ENCODE measurements at places on chromosomes 5 and 9.

DNA sequence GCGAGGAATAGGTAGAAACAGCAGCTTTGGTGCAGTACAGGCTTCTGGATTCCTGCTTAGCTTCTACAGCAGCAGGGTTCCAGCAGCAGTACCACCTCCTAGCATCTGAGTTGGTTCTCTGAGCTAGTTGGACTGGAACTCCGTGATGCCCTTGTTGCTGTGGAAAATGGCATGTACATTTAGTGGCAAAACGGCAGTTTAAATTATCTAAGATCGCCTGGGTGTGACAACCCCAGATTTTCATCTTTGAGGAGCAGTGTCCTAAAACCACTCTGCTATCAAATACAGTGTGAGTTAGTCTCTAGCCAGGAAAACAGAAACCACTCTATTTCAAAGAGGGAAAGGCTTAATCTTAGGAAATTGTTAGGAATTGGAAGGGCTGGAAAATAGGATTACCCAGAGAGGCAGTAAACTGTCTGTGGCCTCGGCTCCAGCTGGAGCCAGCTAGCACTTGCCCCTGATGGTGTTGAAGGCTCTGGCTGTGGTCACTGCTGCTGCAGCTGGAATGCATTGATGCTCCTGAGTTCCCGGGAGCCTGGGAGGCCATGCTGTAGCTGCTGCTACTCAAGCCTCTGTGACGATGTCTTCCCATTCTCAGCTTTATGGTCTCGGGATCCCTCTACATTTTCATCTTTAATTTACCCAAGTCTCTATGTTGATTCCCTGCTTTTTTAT is 29.4 kb downstream of the RAD23B start:
- DNase-seq, result no peak

GRCh38 chr5:127826011-127826410 is 122.8 kb downstream of the CCDC192 start:
- no peak for DNase-seq

DNA sequence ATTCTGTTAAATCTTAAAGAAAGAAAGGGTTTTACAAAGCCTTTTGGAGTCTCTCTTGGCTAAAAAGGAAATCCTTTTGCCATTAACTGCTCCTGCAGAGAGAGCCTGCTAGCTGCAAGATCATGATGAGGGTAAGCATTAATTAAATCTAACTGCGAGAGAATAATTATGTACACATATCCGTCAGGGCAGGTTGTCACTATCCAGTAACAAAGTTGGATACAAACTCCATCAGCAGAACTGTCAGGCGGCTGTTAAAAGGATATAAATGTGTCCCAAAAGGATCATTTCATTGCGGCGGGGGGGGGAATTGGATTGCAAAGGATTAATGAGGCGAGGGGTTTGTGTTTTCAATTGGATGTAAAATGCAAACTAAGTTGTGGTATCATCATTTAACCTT is 289.3 kb downstream of the ASTN2 start:
- no peak for DNase-seq

- no peak for DNase-seq
Observed at GRCh38 chr9:32454280-32454679, 69.8 kb downstream of the ACO1 start.

GRCh38 chr9:137074657-137075274 is 2.6 kb upstream of the UAP1L1 start:
- DNase-seq, result no peak

DNA sequence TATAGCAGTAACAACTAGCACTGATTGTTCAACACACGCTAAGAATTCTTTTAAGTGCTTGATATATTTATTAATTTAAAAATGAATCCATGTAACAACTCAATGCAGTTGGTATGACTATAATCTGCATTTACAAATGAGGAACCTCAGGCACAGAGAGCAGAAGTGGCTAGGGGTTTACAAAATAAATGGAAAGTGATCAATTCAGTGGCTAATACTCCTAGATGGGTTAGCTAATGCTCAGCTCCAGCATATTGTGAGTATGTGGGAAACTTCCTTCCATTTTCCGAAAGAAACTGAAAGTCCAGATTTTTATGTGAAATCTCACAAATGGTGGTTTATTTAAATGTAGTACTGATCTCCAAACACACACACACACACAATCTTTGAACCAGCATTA is 128.0 kb downstream of the RFX3 start:
- DNase-seq, result no peak

GRCh38 chr9:121220996-121221663 is 19.5 kb upstream of the RAB14 start:
- DNase-seq, result no peak

DNA sequence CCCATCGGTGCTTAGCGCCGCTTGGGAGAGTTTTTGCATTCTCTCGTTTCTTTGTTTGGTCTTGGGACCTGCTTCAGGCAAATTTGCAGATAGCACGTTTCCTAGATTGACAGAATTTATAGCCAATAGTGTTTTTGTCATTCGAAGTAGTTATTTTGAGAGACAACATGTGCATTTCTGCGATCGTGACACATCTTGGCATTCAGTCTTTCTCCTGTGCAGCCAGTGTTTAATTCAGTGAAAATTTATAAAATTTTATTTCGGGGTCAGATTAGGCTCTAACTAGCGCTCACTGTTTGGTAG is 830 bp downstream of the PRRC1 start:
- DNase-seq, result no peak

Data from ascending aorta (tissue), 2 donors.